Common myeloid progenitor, CD34-positive (primary cell): ENCODE measurements at places on chromosomes 5 and 9.

GRCh38 chr9:34125681-34126206, 754 bp downstream of the DCAF12 start:
- peak; percentile 13 for DNase-seq

DNA sequence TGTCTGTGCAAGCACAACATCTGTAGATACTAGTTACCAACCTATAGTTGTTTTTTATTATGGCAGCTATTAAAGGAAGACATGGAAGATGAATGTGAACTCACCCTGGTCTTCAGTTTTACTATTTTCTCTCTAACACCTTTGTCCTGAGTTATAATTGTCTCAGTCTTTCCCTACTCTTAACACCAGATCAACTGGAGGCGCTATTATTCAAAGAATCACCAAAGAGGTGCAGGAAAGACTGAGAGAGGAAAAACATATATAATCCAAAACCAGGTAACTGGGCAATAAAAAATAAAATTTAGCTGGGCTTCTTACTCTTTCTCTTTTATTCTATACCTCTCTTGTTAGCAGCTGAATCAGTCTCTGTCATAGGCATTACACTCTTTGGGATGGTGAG, 134.2 kb upstream of the C6 start:
- DNase-seq = no peak

DNA sequence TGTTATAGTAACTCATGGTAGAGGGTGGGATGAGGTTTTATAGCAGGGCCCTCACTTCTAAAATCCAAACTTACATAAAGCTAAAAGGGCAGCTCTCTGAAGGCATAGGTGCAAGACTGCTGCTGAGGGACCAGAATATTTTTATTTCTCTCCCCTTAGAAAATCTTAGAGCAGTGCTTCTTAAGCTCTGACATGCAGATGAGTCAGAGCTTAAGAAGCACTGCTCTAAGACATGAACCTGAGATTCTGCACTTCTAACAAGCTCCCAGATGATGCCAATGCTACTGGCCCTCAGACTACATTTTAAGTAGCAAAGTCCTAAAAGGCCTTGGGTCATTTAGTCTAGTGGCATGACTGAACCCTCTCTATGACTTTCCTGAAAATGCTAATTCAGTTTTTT, 97.6 kb upstream of the SPRY4 start:
- no peak for DNase-seq

- DNase-seq = no peak
Observed at GRCh38 chr5:61402244-61402823, 70.3 kb downstream of the ZSWIM6 start.

GRCh38 chr9:78533500-78533899, 236.6 kb downstream of the PSAT1 start:
- no peak for DNase-seq

DNA sequence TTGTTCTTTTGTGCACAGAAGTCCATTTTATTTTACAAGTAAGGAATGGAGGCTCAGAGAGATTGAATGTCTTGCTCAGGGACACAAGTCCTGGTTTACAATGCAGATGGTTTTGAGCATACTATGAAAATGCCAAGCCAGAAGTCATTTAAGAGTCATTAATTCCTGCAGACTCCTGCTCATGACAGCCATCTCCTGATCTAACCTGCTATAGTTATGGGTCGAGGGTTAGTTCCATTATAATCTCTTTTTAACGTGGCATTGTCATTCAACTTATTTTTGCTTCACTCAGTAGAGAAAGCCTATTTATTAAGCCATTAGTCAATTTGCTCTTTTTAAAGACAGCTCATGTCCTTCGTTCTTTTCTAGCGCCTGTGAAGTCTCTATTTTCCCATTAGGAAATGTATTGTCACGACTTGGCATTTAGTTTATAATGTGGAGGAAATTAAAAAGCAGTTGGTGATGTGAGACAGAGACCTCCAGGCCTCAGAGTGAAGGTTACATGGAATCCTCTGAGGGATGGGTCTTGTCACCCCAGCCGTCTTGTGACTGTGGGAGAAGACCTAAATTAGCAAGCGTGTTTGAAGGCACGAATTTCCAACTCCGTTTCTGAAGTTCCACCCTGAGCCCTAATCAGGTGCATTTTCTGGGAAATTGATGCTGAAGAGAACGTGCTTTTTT, 84.1 kb downstream of the ACTBL2 start:
- DNase-seq = no peak

GRCh38 chr9:38249587-38250210, 142.8 kb upstream of the ALDH1B1 start:
- no peak for DNase-seq

GRCh38 chr5:55039843-55040242, 15.8 kb downstream of the GZMK start:
- no peak for DNase-seq

DNA sequence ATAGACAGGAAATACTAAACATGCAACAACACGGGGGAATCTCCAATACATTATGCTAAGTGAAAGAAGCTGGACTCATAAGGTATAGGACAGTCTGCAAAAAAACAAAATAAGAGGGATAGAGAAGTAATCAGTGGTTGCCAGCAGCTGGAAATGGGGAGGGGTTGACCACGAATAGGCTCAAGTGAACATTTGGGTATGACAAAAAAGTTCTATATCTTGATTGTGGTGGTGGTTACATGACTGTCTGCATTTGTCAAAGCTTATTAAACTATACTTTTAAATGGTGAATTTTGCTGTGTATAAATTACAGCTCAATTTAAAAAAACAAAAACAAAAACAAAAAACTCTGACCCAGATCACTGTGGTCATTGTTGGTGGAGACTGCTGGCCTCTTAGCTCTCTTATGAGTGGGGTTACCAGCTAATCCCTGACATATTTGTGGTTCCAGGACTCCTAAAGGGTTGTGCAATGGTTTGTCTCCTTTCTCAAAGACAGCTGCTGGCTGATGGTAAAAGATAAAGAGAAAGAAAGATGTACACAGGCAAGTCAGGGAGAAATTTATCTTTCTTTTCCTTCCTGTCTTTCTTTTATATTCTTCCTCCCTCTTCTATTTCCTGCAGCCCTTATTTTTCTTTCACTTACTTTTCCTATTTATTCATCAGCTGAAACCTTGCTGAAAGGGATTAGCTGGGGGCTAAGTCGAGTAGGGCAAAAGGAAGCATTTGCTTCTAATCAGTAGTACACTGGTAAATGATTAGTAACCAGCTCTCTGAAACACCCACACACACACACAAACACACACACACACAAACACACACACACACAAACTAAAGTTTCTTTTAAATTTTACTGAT, 42.6 kb upstream of the APC start:
- DNase-seq = peak; percentile 64

DNA sequence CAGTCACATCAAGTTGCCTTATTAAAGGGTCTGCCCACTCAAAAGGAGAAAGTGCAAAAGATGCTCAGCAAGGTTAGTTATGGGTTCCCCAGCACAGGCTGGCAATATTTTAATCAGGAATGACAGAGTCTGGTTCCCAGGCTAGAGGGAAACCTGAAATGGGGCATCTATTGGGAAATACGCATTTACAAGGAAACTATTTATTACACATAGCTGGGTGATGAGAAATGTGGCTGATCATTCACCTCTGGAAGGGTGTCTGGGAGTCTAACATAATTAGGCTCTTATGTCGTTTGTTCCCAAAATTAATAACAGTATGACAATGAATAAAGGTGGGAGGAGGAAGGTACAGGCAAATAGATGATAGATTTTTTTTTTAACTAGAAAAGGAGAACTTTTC, 314.7 kb downstream of the ENC1 start:
- DNase-seq = no peak

- no peak for DNase-seq
Observed at GRCh38 chr9:35619800-35620158, 1.6 kb upstream of the CD72 start.

GRCh38 chr5:53730943-53731342, 170.5 kb downstream of the NDUFS4 start:
- DNase-seq = peak; percentile 85

DNA sequence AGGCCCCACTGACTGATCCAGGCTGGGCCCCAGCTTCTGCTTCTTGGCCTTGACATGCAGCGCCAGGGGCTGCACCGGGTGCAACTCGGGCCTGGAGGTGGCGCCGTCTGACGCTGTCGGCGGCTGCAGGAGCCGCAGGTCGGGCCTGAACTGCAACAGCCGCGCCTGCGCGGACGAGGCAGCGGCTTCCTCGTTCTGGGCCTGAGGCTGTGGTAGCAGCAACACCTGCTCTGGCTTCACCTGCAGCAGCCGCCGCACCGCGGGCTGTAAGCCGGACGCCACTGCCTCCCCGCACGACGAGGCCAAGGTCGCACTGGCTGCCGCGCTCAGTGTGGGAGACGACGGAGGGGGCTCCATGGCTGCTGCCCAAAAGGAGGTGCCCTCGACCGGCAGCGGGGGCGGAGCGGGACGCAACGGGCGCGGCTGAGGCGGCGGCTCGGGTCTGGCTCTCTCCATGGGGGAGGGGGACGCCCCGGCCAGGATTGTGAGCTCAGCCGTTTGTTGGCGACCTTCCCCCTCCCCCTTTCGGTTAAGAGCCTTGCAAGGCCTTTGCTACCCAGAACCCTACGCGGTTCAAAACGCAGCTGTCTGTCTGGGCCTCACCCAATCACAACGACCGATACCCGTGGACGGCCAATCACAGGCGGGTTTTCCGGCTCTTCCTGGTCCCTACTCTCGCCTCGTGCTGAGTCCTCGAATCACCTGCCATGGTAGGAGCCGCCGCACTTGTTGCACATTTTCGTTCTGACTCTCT, 438 bp downstream of the SOX30 start:
- peak; percentile 92 for DNase-seq

DNA sequence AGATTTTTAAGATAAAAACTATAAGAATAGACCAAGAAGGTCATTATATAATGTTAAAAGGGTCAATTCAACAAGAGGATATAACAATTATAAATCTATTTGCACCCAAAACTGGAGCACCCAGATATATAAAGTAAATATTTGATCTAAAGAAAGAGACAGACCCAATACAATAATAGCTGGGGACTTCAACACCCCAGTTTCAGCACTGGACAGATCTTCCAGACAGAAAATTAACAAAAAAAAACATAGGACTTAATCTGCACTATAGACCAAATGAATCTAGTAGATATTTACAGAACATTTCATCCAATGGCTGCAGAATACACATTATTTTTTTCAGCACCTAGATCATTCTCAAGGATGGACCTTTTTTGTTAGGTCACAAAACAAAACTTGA, 331.9 kb downstream of the SPOCK1 start:
- DNase-seq = no peak

DNA sequence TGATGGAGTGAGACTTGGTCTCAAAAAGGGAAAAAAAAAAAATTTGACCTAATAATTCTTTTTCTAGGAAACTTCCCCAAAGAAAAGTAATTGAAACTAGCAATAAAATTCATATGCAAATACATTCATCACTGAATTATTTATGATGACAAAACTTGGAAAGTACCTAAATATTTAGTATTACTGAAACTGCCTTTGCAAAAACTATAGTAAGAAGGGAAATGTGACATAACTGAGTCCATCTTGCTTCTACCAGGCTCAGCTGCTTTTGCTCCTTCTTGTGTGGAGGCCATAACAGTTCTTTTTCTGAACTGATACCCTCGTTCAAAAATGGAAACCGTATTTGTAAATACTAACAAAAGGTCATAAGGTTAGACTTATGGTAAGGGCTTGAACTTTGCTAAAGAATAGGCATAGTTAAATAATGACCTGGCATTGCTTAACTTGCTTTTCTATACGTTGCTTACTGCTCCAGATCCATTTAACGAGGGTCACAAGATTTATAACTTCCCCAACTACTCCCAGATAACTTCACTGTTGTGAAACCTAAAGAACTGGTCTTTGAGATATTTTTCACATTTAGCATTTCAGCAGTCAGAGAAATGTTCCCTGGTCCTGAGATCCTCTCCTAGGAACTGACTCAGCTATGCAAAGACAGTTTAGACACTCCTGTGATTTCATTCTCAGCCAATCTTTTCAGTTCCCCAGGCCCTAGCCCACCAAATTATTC, 68.4 kb downstream of the CFAP95 start:
- no peak for DNase-seq

DNA sequence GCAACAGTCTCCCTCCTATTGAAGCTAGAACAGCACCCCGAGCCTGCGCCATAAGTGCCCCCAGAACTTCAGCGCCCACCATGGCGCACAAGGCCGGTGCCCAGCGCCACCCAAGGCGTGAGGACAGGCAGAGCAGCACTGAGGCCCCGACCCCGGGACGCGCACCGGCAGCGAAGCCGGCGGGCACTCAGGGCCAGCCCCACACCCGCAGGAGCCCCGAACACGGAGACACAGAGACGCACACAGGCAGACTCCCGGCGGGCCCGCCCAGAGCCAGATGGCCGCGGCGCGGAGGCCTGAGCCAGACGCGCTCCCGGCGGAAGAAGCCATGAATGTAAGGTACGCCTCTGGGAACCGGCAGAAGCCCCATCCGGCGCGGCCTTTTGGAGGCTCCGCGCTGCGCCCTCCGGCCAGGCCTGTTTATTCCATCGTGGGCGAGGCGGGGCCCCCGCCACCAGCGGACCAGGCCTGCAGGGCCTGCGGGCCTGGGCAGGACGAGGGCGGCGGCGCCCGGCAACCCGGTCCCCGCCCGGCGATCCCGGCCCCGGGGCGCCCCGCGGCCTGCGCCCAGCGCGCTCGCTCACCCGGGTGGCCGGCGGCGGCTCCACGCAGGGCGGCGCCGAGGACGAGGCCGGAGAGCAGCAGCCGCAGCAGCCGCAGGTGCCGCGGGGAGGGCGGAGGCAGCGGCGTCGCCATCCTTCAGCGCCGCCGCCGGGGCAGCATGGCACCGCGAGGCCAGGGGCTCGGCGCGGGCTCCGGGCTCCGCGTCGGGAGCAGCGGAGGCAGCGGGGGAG, 486 bp downstream of the NPDC1 start:
- DNase-seq = no peak

DNA sequence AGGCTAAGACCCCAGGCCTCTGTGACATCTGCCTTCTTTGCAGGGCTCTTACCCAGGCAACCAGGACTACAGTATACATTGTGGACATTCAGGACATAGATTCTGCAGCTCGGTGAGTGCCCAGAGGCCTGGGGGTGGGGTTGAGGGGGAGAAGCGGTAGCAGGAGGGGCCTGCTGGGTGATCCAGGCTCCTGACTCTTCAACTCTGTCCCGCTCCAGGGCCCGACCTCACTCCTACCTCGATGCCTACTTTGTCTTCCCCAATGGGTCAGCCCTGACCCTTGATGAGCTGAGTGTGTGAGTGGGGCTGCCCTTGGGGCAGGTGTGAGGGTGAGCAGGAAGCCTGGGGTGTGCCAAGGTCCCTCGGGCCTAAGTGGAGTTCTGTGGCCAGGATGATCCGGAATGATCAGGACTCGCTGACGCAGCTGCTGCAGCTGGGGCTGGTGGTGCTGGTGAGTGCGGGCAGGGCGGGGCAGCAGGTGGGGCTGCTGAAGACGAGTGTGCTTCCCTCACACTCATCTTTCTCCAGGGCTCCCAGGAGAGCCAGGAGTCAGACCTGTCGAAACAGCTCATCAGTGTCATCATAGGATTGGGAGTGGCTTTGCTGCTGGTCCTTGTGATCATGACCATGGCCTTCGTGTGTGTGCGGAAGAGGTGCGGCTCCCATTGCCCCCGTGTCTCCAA, 19.8 kb downstream of the GPRIN1 start:
- no peak for DNase-seq

DNA sequence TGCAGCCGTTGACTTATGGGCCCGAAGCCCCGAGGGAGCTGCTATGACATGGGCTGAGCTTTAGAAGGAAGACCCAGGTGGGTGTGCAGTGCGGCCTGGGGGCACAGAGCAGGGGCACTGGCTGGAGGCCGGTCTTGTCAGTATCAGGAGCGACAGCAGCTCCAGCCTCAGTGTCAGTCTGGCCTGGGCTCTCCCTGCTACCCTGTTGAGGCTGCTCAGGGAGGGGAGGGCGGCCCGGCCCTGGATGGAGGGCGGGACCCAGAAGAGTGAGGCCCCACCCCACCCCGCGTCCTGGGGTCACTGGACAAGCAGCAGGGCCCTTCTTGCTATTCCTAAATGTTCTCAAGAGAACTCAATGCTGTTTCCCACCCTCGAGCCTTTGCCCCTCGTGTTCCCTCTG, 18.0 kb downstream of the GFI1B start:
- no peak for DNase-seq
